Activated T-helper 1 cell treated with anti-CD3 and anti-CD28 coated beads, Interleukin-12 subunit alpha, Interleukin-12 subunit beta, Interleukin-2, Interleukin-4 antibody, amounts not matched to agents 30 ng/mL and 10 ng/mL and 1 ng/mL, durations not matched to agents 14 hours and 24 hours and 36 hours (primary cell): ENCODE measurements at places on chromosomes 5 and 9. TPM values are rescaled to one million over a fixed set of nuclear protein-coding genes. Genes with fewer than 3 reads are reported as not detected.

PCDHGC5 gene
- not detected in 2 replicates for total RNA-seq

PCDHGC3 gene
- total RNA-seq = 0.31 and 0.32 TPM in 2 replicates

NEUROG1 gene
- not detected in 2 replicates for total RNA-seq

DNA sequence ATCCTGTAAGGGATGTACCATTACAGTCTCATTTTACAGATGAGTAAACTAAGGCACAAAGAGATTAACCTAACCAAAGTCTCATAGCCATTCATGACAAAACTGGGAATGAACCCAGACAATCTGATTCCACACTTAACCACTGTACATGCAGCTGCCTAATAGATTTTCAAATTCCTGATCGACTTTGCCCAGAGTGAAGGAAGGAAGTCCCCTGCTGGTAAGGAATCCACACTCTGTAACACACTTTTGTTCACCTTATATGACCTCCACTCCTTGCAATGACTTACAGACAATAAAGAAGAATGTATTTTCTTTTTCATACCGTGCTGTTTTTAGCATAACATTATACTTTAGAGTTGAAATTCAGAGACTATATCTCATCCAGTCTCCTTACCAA lies 31.3 kb upstream of the PLPP6 start:
- DNase-seq = no peak
